Parietal lobe (tissue), 2 donors: ENCODE measurements at places on chromosomes 7 and 10. TPM values are rescaled to one million over a fixed set of nuclear protein-coding genes. Genes with fewer than 3 reads are reported as not detected.

The SPDYE8 gene
- total RNA-seq, result not detected

The ARMC3 gene
- total RNA-seq, result 3.8 TPM

The AOC1 gene
- not detected for total RNA-seq

The EBLN1 gene
- not detected for total RNA-seq

The TRPV5 gene
- total RNA-seq, result 0.31 TPM

The NUTM2E gene
- total RNA-seq, result 0.31 TPM

The NUTM2A gene
- 3.1 TPM for total RNA-seq

The AZGP1 gene
- total RNA-seq, result not detected

The GPR26 gene
- total RNA-seq, result 2.8 TPM

The ASB10 gene
- total RNA-seq, result not detected

The GIMAP8 gene
- total RNA-seq, result 1.3 TPM

The CDHR1 gene
- 5.3 TPM for total RNA-seq

The MYH16 gene
- not detected for total RNA-seq

The TEX36 gene
- not detected for total RNA-seq

The ARHGEF5 gene
- total RNA-seq, result 1.3 TPM

The TMEM176A gene
- total RNA-seq, result not detected

The OGDHL gene
- 7.5 TPM for total RNA-seq

The VIPR2 gene
- 0.63 TPM for total RNA-seq

The SEMA3E gene
- total RNA-seq, result 20.3 TPM

The SVOPL gene
- 0.63 TPM for total RNA-seq

The KEL gene
- 3.8 TPM for total RNA-seq

The MET gene
- total RNA-seq, result 6.9 TPM

The WEE2 gene
- 1.3 TPM for total RNA-seq

The NAT16 gene
- 3.4 TPM for total RNA-seq

The MSMB gene
- total RNA-seq, result not detected

The PDLIM1 gene
- total RNA-seq, result 2.8 TPM

The CDK14 gene
- 115 TPM for total RNA-seq

The CLDN3 gene
- not detected for total RNA-seq

The KLHDC10 gene
- total RNA-seq, result 87.3 TPM

The AKR1D1 gene
- total RNA-seq, result not detected

The PNLIP gene
- not detected for total RNA-seq

The HOXA5 gene
- total RNA-seq, result not detected
